ENCODE measurements at places on chromosomes 13 and 19.

- no peak for DNase-seq
Observed at GRCh38 chr13:50923272-50923671, 13.7 kb downstream of the RNASEH2B start.

DNA sequence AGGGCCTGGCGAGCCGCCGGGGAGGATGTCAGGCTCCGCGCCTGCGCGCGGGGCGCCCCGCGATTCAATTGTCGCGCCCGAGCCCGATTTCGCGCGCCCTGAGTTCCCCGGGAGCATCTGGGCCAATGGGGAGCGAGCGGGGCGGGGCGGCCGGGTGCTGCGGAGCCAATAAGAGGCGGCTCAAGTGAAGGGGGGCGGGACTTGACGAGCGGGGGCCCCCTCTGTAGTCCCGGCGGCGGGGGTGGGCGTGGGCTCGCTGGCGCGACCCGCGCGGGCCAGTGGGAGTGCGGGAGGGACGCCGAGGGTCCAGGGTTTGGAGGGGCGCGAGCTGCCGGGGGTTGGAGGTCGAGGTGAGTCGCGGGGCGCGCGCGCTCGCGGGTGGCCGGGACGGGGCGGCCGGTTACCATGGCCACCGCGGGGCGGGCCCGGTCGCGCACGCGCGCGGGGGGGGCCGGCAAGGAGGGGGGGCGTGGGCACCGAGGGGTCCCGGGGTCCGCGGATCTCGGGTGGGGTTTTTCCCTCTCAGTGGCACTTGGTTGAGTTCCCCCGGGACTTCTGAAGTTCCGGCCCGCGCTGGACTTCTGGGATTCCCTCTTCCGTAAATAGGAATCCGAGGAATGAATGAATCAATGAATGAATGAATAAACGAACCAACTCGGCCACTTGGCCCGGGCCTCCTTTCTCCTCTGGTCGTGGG, 744 bp downstream of the UHRF1 start:
- peak; percentile 67 for DNase-seq

DNA sequence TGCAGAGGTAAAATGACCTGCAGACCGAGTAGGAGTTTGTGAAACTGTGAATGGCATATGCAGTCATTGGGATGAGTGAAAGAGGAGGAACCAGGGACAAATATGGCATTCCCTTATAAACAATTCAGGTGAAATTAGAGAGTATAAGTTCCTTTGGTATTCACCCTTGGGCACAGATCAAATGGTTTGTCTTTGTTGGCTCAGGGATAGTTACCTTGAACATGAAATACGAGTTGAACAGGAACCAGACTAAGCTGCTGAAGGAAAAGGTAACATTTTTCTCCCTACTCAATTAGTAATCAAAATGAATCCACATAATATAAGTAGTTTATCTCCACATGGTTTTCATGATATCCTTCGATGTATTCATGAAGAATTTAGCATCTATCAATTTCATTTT, 50.5 kb downstream of the SLITRK1 start:
- no peak for DNase-seq

DNA sequence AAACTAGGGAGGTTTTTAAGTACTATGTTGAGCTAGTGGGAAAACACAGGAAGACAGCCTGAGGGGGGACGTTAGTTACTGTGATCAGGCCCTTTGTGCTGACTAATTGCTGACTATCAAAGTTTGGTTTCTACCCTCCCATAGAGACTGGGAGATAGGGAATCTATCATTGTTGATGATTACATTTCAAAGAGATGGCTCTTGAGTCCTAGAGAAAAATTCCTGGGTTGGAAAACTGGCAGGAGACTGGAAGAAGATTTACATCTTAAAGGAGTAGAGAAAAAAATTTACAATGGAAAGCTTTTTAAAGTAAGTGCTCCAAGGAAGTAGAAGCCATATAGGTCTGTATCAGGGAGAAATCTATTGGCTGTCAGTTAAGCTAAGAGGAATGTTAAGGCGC, 522.0 kb upstream of the KLHL1 start:
- no peak for DNase-seq

DNA sequence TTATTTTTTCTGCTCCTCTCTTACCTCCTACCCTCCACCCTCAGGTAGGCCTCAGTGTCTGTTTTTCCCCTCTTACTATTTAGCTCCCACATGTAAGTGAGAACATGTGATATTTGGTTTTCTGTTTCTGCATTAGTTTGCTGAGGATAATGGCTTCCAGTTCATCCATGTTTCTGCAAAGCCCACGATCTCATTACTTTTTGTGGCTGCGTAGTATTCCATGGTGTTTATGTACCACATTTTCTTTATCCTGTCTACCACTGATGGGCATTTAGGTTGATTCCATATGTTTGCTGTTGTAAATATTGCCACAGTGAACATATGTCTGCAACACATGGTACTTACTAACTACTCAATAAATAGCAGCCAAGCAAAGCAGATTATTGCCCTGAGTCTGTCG, 56.8 kb downstream of the DNAJC15 start:
- DNase-seq, result no peak

DNA sequence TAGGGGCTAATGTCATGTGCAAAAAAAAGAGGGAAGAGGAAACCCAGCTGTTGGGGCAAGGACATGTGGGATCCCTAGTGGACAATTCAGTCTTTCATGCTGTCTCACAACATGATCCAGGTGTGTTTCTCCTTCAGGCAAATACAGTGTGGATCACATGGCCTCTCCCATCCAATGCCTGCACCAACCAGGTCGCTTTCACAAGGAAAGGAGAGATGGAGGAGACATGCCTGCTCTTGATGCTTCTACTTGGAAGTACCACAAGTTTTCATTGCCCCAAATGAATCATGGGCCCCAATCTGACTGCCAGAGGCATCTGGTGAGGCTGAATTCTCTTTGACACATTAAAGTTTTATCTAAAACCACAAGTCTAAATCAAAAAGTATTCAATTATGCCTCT, 82.1 kb downstream of the DLEU7 start:
- DNase-seq, result no peak

GRCh38 chr13:48594096-48594815, 59.5 kb upstream of the CYSLTR2 start:
- no peak for DNase-seq

GRCh38 chr19:28868836-28869235, 344.1 kb downstream of the UQCRFS1 start:
- no peak for DNase-seq

DNA sequence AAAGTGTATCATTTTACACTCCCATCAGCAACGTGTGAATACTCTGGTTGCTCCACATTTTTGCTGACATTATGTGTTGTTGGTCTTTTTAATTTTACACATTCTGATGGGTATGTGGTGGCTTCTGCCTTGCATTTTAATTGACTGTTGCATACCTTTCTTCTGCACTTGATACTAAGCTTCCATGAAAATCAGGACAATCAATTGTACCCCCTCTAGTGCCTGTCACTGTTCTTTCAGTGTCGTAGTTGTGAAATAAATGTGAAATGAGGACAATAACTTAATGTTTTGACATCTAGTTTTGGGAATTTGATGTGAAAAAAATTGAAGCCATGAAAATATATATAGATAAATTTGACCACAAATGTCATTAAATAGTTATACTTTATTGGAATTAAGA, 6.7 kb downstream of the IFT88 start:
- no peak for DNase-seq

DNA sequence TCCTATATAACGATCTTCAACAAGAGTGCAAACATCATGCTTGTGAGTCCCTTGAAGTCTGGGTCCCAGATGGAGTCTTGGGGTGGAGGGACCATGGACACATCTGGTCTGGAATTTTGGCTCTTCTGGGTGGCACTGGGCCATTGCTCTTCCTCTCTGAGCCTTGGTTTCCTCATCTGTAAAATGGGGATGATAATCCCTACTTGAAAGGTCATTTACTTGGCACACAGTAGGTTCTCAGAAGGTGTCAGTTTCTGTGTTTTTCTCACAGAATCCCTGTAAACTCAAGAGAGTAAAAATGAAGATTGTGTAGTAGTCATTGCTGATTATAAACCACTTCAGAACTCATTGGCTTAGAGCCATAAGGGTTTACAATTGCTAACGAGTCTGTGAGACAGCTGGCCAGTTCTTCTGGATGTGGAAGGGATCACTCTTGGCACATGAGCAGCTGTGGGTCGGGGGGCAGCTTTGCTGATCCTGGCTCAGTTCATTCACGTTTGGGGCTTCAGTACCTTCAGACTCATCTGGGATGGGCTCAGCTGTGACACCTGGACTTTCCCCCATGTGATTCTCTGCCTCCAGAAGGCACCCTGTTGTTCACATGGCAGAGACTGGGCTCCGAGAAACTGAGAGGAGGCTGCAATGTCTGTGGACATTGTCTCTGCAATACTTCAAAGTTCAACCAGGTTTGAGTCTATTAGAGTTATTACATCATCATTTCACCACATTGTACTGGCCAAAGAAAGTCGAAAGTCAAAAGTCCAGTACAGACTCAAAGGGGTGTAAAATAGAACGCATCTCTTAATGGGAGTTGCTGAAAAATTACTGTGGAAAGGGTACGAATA, 7.8 kb downstream of the CYP4F12 start:
- no peak for DNase-seq

DNA sequence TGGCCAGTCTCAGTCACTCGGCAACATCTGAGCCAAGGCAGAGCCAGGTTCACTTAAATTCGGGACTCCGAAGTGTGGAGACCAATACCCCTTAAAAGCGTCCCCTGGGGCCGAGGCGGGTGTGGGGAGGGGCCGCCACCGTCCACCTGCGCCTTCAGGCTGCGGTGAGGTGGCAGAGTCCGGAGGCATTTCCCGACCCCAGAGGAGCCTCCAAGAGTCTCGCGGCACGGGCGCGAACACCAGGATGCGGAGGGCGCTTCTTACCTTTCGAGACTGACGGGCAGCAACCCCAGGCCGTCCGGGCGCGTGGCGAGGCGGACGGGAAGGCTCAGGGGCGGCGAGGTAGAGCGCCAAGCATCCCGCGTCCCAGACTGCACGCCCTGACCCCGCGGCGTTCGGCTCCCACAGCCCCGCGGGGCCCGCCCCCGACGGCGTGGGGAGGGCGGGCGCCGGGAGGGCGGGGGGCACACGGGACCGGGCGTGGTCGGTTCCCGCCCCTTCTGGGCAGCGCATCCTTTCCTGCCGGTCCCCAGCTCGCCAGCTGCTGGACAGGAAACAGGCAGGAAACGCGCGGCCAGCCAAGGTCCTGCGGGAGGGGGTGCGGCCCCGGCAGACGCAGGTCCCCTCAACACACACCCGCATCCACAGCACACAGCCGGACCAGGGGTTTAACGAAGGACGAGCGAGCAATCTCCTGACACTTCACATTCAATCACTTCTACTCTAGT, at the start of gene THSD1:
Gene THSD1, minus strand, starts transcription at position 406 of the 728 bp plus-strand sequence. CDS start 3,572 bp downstream, outside the sequence.
- no peak for DNase-seq

- DNase-seq, result no peak
Observed at GRCh38 chr13:102466610-102467190, 64.9 kb upstream of the FGF14 start.

DNA sequence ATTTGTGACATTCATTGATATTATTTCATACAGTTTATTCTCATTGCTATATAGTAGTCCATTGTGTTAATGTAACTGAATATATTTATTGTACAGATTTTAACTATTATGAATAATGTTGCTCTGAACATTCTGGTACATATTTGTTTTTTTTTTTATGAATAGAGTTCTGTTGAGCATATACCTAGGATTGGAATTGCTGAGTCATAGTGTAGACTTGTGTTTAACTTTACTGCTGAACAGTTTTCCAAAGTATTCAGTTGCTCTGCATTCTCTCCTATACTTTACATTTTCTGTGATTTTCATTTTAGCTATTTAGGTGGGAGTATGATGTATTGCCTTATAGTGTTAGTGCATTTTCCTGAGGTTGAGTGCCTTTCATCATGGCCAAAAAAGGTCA, 97.5 kb downstream of the MAB21L1 start:
- no peak for DNase-seq

DNA sequence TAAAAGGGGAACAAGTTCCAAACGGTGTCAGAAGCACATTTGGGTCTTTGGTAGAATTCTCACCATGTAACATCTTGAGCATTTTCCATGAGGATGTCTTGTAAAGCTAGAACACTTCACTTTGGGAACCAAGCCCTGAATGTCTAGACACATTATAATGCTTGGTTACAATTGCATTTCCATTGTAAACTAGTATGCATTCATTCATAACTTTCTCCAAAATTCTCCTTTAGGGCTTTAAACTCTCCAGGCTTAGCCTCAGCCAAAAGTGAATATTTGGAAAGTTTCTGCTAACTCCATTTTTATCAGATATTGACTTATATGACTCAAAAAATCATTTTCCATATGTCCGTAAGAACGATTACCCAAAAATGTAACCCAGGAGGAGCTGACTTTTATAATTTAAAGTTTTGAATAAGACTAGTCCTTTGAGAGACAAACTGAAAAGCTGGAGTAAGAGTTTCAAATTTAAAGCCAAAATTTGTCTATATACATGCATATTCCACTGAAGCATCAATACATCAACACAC, 1170.4 kb downstream of the EFNB2 start:
- DNase-seq, result no peak

DNA sequence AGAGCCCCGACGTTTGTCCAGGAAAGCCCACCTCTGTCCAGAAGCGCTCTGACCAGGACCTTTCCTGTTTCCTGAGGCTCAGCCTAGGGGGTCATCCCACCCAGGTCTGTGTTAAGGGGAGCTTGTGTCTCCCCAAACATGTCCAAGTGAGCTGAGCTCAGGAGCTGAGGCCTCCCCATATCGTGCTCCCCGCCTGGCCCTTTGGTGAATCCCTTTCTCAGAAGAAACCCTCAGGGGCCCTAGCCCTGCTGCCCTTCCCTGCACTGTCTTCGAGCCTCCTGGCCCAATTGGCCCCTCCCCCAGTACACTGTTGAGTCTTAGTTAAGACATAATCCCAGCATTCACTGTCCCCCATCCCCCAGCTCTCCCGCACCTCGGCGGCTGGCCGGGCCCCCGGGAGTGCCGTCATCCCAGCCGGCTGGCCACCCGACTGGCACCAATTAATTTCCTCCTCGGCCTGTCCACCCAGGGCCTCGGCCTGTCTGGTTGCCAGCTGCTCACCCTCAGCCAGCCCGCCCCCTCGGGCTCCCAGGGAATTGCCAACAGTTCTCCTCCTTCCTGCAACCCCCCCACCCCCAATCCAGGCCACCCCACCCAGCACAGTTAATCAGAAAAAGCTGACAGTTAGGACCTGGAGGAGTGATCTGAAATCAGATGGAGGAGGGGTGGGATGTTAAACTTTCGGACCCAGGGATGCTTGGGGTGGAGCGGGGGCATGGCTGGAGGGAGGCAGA, 13.6 kb downstream of the IER2 start:
- DNase-seq, result no peak

DNA sequence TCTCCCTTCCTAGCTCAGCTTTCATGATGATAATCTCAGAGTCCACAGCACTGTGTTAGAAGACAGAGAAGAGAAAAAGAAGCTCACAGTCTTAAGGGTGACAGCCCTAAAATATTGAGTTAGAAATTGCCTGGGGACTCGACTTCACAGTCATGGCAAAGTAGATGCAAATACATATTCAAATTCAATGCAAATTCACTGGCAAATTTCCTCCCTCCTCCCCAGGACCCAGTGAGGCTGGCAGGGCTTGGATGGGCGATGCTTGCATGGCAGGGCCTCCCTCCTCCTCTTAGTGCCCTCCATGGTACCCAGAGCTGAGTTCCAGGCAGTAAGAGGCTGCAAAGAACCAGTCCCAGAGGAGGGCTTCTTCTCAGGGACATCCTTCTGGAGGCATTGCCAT, 115.6 kb upstream of the UQCRFS1 start:
- no peak for DNase-seq
